A673 (cell line): ENCODE measurements at places on chromosomes 6 and 20. TPM values are rescaled to one million over a fixed set of nuclear protein-coding genes. Genes with fewer than 3 reads are reported as not detected.

- DNase-seq, result no peak
These were observed 92.9 kb upstream of the VSTM2L start for GRCh38 chr20:37810027-37810426.

DNA sequence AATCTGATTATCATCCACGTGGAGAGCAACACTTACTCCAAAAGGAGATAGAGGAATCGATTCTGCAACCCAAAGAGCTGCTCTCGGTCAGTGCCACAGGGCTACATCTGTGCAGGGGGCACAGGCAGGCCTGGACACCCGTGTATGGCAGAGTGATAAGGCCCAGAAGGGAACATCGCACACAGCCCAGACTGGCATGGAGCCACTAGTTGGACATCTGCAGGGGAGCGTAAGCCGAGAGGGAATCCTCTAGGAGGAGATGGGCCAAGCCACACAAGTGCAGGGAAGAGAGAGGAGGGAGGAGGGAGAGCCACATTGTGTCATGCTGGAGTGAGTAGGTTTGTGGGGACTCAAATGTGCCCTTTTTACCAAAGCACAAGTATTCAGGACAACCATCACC is 50.4 kb upstream of the ENTPD6 start:
- DNase-seq, result no peak

GRCh38 chr6:99353126-99353525 is 3.7 kb upstream of the FAXC start:
- DNase-seq, result no peak

The SMLR1 gene
- not detected in 2 replicates for total RNA-seq

The ADAM33 gene
- not detected in 2 replicates for total RNA-seq

- DNase-seq, result no peak
These were observed 24.7 kb upstream of the ZFAND3 start for GRCh38 chr6:37794825-37795224.

DNA sequence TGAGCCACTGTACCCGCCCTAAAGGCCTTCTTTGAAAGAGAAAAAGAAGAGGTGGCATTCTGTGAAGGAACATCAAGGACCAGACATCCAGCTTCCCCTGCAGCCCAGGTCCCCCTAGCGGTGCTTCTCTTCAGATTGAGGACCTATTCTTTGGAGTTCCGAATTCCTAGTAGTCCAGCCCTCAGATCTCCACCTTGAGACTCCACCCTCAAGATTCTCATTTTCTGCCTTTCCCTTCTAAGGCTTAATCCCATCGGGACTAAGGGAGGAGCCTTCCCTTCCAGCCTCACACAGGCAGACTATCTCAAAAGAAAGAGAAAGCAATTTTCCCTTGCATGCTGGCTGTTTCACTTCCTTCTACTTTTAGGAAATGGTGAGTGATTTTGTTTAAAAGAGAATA is 32.5 kb downstream of the MUC22 start:
- peak; percentile 88 for DNase-seq

GRCh38 chr6:124057461-124057860 is 253.8 kb downstream of the NKAIN2 start:
- DNase-seq, result no peak

GRCh38 chr20:43923917-43924316 is 9.3 kb downstream of the TOX2 start:
- DNase-seq, result no peak

- no peak for DNase-seq
These were observed 60.1 kb upstream of the PHIP start for GRCh38 chr6:79138146-79138545.

DNA sequence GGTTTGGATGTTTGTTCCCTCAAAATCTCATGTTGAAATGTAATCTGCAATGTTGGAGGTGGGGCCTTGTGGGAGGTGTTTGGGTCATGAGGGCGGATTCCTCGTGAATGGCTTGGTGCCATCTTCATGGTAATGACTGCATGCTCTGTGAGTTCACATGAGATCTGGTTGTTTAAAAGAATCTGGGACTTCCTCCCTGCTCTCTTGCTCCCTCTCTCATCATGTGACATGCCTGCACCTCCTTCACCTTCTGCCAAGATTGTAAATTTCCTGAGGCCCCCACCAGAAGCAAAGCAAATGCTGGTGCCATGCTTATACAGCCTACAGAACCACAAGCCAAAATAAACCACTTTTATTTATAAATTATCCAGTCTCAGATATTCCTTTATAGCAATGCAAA is 250.3 kb upstream of the PLN start:
- peak; percentile 24 for DNase-seq

- no peak for DNase-seq
These were observed 703.7 kb downstream of the MAFB start for GRCh38 chr20:39985271-39985827.

The TMEM170B gene
- 9.5 and 11.4 TPM in 2 replicates for total RNA-seq

The SLC22A7 gene
- not detected in 2 replicates for total RNA-seq

DNA sequence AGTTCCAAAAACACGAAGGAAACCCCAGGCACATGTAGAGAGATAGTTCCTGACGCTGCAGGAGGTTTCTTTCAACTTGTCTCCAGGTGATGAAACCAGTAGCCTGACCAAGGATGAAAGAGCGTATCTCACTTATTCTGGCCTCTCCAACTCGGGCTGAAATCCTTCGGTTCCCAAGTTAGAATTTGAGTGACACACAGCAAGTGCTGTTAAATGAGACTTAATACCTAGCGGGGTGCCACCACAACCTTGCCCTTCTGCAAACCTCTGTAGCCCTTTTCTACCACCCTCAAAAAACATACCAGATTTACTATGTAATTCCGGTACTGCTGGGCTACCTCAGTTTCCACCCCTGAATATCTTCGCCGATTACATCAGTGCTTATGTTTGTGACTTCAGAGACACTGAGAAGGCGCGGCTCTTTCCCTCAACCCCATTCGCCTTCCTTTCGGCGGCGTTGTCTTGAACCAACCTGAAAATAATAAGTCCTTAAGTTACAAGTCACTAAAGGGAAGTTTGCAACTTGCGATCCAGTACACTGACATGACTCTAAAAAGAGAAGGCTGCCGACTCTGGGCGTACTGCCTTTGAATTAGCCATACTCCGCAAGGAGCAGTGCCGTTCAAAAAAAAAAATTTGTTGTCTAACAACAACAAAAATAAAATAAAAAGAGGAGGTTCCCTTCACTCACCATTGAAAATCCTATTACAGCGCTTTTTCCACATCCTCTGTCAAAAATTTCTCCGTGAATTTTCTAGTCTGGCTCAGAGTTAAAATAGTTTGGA is 194.9 kb upstream of the ZNF184 start:
- peak; percentile 55 for DNase-seq

GRCh38 chr20:33704197-33704924 is 15.7 kb downstream of the PXMP4 start:
- DNase-seq, result no peak

DNA sequence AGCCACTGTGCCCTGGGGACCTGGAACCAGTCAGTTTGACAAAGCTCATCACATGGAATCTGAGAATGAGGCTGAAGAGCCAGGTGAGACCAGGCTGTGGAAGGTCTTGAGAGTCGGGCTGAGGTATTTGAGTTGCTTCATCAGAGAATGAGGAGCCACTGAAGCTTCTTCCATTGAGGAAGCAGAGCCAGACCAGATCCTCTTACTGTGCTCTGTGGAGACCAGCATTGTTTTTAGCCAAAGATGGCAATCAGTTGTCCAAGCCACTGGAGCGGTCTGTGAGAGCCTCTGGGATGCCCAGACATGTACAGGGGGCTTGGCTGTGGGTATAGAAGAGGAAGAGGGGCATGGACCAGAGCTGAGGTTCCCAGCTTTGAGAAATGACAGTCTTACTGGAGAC is 6.1 kb upstream of the EPB41L1 start:
- no peak for DNase-seq

The TTK gene
- total RNA-seq, result 57.4 and 62.5 TPM in 2 replicates

The ELOVL2 gene
- total RNA-seq, result 12.7 and 14.1 TPM in 2 replicates

The NOL4L gene
- total RNA-seq, result 1.4 and 3.2 TPM in 2 replicates

The PTCRA gene
- not detected in 2 replicates for total RNA-seq

DNA sequence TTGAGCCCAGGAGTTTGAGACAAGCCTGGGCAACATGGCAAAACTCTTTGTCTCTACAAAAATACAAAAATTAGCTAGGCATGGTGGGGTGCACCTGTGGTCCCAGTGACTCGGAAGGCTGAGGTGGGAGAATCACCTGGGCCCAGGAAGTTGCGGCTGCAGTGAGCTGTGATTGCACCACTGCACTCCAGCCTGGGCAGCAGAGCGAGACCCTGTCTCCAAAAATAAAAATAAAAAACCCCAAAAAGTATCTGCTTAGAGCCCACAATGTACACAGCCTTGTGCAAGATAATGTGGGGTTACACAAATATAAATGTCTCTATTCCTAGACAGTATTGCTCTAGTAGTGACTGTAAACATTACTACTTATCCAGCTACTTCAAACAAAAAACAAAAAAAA is 5.9 kb downstream of the ESF1 start:
- no peak for DNase-seq

- no peak for DNase-seq
These were observed 316.4 kb downstream of the RNF144B start for GRCh38 chr6:18703546-18703945.

The TRDN gene
- 3.8 and 4.4 TPM in 2 replicates for total RNA-seq

The GJA10 gene
- not detected in 2 replicates for total RNA-seq

The ENPP1 gene
- 19.5 and 20.5 TPM in 2 replicates for total RNA-seq

The KIF13A gene
- 19.7 and 21.1 TPM in 2 replicates for total RNA-seq

The PDSS2 gene
- total RNA-seq, result 15.8 and 16.1 TPM in 2 replicates

- no peak for DNase-seq
These were observed 66.0 kb downstream of the BLOC1S5 start for GRCh38 chr6:7998103-7998725.

The FILIP1 gene
- 0.24 and 0.32 TPM in 2 replicates for total RNA-seq

- DNase-seq, result no peak
These were observed 20.0 kb downstream of the MC3R start for GRCh38 chr20:56268536-56268935.

GRCh38 chr6:22029171-22029570 is 267.7 kb downstream of the PRL start:
- DNase-seq, result no peak

GRCh38 chr6:93787841-93788240 is 368.5 kb upstream of the EPHA7 start:
- no peak for DNase-seq

DNA sequence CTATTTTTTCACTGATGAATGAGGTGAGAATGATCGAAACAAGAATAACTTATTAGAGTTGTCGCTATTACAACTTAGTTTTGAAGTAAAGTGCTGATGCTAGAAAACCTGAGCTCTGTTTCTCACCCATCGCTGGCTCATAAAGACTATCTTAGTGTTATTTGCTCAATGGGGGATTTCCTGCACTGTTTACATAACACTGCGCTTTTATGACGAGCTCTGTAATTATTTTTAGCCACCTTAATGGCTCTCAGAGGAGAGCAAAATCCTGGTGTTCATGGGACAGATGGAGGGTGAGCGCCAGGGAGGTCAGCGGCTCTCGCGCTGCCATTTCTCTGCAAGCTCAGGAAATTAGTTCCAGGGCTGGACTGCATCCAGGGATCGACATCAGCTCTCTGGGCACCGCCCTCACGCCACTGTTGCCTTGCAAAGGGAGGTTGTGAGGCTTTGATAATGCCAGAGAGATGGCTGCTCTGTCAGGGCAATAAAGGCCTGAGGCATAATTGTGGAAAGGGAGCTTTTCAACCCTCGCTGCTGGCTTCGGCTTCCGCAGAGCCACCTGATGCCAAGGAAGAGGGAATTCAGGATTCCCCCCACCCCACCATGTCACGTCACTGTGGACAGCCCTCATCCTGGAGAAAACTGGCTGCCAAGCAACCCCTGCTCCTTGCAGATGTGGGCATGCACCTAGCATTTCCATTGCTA is 72.0 kb downstream of the DACT2 start:
- DNase-seq, result peak; percentile 86

DNA sequence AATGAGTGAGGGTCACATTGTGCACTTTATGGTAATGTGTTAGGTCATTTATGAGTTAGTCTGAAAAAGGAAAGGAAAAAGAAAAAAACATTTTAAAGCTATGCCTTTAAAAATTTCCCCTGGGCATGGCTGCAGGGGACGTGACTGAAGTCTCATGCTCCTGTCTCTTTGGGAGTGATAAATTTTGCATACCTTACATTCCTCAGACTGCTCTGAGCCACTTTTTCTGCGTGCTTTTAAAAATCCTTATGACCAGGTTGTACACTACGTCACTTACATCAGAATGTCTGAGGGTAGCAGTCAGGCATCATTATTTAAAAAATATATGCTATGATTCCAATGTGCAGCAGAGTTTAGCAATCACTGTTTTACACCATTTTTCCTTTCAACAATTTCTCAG is 121.2 kb downstream of the RFPL4B start:
- DNase-seq, result no peak

- no peak for DNase-seq
These were observed 754.1 kb downstream of the QKI start for GRCh38 chr6:164168595-164168994.

The DCBLD1 gene
- total RNA-seq, result 1.5 and 2.4 TPM in 2 replicates
